ENCODE measurements at places on chromosomes 2 and 18.
A peak's percentile ranks its signal among the peaks of the same experiment; 100 is the strongest.

DNA sequence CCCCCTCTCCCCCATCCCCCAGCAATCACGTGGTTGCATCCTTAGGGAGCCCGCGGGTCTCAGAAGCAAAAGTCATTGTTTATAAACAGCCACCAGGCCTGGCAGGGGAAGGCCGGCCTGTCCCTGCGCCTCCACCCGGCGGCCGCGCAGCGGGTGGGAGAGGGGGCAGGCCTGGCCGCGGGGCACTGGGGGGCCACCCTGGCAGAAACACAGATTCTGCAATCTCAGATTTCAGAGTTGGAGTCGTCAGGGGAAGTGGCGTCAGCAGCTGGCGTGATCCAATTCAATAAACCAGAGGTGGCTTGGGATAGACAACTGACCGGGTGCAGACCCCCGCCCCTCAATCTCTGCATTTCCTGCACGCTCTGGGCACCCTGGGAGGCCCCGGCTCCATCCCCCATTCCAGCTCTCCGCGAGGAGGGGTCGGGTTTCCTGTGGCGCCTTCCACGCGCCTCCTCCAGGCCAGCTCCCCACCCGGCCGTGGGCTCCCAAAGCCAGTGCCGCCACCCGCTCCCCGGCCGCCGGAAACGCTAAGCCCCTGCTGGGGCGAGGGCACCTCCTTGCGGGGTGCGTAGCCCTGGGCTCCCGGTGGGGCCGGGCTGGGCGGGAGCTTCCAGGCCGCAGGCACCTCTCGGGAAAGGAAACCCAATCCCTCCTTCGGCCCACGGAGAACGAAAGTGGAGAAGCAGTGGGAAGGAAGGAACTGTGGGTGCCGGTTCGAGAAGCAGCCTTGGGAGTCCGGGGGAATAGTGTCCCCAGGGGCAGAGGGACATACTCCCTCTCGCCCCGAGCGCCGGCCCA, 1.1 kb downstream of the BIN1 start:
- DNase-seq = no peak

- DNase-seq = no peak
Observed at GRCh38 chr18:9631814-9632496, 17.6 kb upstream of the PPP4R1 start.

DNA sequence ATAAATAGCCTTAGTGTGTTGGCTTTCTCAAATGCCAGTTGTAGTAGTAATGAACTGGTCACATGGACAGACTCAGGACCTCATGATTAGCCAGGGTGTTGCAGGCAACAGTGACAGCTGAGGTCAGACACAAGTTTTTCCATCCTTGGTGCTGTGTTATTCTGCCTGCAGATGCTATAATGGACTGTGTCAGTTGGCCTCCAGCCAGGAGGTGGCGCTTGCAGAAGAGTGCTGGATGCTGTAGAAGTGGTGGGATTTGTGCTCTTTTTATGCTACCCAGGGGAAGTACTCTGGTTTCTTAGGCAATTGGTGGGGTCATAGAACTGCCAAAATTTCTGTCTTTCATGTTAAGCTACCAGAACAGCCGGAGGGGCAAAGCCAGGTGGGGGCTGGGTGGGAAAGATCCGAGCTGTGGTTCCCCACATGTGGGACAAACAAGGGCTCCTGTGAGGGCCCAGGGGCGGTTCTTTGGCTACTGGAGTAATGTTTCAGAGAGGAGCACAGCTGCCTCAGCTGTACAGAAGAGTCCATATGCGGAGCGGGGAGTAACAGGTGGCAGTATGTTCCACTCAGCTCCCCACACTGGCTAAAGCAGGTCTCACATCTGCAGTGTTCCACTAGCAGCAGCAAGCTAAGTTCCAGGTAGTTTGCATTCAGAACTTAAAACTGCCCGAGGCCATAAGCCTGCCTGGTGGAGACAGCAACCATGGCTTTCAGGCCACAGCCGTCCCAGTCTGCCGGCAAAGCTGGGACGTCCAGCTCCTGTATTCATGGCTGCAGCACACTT, 104.4 kb downstream of the GULP1 start:
- peak; percentile 2 for DNase-seq

DNA sequence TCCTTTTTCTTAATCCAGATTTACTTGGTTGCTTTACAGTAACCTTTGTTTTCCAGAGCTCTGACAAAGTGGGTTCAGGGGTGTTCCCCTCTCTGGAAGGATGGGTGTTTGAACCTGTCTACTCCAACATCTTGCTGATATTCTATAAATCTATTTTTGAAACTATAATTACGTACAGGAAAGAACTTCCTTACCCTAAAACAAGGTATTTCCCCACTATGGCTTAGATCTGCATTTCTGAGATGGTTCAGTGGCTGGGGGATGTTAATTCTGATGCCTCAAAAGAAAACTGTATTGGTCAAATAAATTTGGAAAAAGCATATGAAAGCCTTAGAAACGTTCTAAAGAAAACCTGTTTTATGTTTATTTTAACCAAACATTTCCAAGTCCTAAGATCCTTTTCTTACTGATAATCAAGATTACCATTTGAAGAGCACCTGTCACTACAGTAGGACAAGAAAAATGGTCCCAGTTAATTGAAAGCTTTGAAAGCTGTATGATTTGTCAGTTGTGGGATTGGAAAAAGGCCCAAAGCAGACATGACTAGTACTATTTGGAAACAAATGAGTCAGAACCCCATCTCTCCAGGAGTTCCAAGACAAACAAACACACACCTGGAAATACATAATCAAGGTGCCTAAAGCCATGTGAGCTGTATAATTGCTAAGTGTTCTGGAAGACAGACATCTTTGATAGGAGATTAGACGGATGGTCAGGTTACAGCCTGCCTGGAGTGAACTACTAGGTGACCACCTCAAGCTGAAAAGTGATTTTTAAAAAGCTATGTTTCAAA, 57.5 kb downstream of the KDM3A start:
- DNase-seq = no peak

DNA sequence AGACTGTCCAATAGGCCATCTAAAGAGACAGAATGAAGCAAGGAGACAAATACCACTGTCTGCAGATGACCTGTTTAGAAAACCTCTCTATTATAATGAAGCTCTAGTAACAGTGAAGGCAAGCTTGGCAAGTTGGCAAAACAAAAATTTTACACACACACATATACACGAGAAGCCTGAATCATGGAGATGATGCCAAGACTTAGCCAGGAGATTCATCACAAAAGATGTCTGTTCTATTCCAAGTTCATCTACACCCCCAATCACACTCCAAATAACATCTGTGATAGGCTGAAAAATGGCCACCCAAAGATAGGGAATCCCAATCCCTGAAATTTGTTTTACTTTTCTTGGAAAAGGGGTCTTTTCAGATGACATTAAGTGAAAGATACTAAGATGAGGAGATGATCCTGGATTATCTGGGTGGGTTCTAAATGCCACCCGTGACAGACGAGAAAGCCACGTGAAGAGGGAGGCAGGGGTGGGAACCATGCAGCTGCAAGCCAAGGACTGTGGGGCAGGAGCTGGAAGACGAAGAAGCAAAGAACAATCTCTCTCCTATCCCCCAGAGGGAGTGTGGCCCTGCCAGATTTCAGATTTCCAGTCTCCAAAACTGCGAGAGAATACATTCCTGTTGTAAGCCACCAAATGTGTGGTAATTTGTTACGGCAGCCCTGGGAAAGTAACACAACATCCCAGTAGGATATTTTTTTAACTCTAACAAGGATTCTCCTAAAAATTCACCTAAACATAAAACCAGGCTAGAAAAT, 20.0 kb downstream of the HDLBP start:
- DNase-seq = no peak

DNA sequence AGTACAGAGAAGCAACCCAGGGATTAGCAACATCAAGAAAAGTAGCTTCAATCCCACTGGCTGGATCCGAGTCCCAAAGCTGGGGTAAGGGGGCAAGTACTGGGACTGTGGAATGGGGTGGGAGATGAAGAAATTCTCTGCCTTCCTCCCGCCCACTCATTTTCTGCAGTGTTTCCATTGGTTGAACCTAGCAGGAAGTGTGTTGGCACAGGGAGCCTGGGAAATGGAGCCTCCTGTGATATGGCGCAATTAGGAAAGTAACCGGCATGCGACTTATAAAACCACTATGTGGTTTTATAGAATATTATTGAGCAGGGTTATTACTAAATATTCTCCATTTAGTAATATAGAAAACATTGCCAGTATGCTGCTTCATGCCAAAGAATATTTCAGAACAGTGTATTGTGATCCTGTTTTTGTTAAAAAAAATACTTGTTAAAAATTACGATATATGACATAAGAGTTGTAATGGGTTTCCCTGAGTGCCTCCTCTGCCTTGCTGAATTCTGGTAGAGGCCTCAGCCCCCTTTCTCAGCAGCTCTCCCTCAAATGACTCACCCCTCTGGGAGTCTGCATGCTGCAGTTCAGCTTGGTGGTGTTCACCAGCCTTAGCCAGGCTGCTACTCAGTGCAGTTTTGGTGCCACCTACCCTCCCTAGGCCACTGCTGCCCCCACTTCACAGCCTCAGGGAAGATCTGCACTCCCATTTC, 60.5 kb downstream of the HK2 start:
- no peak for DNase-seq

- no peak for DNase-seq
Observed at GRCh38 chr18:31419457-31419932, 28.0 kb upstream of the DSG3 start.

GRCh38 chr2:69735686-69736085, 6.2 kb upstream of the ANXA4 start:
- no peak for DNase-seq

- DNase-seq = no peak
Observed at GRCh38 chr2:149387411-149387810, 57.0 kb downstream of the LYPD6 start.

- no peak for DNase-seq
Observed at GRCh38 chr2:7780321-7780720, 863.1 kb downstream of the RNF144A start.

DNA sequence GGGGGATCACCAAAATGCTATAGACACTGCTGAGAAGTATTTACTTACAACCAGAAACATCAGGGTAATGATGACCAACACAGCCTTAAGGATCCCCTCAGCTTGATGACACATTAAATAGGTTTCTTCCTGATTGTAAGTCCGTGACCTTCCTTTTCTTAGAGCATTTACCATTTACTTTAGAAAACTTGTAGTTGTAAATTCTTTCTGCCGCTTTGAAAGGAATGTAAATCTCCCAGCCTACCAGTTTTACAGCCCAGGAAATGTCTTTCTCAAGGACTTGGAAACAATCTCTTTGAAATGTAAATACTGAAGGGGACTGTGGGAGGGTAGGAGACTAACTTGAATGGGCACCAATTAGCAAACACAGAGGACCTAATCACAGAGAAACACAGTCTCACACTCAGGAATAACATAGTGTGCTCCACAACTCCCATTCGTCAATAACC, 278.6 kb downstream of the DSC3 start:
- DNase-seq = no peak

DNA sequence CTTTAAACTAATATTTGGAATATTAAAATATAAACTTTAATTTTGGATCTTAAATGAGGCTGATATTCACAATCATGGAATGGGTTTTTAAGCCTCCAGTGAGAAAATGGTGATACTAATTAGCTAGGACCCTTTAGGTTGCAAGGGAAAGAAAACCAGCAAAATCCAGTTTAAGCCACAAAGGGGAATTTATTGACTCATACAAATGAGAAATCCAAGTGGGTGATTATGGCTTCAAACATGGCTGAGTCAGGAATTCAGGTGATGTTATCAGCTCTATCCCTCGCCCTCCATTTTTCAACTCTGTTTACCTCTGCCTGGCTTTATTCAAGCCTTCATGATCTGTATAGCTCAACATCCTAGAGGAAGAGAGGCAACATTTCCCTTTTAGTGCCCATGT, 75.3 kb upstream of the DLX2 start:
- DNase-seq = no peak

DNA sequence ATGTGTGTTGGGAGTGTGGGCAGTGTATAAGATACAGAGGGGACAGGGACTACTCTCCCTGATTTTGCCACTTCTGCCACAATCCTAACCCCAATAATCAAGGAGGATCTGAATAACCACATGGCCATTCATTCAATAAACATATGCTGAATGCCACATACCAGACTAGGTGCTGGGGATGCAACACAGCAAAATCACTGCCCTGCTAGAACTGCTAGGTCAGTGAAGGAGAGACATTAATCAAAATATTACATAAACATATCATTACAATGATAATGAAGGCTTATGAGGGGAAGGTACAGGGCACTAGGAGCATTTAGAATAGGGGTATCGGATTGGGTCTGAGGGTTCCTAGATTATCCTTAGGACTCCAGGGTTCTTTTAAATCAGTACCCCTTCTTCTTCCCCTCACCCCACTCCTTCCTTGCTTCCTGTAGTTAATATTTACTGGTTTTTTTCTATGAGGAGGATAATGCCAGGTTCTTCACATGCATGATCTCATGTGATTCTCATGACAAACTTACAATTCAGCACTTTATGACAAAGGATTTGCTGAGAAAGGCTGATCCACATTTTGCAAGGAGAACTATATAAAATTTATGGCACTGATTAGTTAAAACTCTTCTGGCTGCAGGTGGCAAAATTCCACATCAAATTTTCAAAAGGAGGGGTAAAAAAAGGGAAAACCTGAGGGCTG, 56.4 kb upstream of the PCBP1 start:
- DNase-seq = no peak

DNA sequence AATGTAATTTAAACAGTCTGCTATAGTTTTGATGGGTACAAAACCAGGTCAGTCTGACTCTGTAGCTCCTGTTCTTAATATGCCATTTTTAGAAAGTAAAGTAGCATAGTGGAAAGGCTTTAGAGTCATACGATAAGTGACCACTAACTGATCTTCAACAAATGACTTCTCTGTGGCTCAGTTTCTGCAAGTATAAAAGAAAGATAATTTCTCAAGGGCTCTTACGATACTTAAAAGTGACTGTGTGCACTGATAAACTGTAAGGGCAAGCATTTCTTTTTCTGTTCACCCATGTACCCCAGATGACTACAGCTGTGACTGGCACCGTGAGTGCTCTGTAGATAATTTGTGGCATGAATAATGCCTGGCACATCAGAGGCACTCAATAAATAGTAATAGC, 178.7 kb downstream of the LCLAT1 start:
- DNase-seq = no peak

DNA sequence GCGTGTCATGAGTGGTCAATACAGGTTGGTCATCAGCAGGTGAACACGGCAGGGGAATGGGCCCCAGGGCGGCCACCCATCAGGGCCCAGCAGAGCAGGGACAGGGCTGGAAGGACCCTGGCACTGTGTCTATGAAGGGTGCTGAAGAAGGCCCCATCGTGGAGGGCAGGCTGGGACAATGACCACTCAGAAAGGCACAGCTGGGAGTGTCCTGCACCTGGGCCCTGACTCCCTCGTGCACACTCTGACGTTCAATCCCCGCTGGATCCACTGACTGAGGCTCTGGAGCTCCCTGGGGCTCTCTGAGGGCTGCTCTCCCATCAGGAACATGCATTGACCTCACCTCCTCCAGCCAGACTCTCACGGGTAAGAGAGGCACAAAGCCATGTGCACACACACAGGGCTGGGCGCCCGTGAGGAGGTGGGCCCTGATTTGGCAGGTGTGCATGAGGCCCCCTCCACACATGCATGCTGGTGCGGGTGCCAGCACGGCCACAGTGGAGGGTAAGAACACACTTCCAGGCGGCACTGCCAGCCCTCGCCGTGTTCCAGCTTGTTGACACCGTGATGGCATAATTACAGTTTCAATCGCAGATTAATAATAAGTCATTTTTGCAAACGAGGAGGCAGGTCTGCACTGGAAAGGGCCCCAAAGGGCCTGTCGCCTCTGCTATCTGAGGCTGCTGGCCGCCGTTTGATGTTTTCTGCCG, 58.5 kb downstream of the SMAD7 start:
- no peak for DNase-seq

GRCh38 chr18:53947092-53947640, 277.3 kb downstream of the MBD2 start:
- DNase-seq = no peak

All from thymus (tissue), 14 donors.